ENCODE measurements at places on chromosomes 2 and 18.

- peak; percentile 34 for DNase-seq
Observed at GRCh38 chr2:36468463-36469105, 113.0 kb downstream of the CRIM1 start.

DNA sequence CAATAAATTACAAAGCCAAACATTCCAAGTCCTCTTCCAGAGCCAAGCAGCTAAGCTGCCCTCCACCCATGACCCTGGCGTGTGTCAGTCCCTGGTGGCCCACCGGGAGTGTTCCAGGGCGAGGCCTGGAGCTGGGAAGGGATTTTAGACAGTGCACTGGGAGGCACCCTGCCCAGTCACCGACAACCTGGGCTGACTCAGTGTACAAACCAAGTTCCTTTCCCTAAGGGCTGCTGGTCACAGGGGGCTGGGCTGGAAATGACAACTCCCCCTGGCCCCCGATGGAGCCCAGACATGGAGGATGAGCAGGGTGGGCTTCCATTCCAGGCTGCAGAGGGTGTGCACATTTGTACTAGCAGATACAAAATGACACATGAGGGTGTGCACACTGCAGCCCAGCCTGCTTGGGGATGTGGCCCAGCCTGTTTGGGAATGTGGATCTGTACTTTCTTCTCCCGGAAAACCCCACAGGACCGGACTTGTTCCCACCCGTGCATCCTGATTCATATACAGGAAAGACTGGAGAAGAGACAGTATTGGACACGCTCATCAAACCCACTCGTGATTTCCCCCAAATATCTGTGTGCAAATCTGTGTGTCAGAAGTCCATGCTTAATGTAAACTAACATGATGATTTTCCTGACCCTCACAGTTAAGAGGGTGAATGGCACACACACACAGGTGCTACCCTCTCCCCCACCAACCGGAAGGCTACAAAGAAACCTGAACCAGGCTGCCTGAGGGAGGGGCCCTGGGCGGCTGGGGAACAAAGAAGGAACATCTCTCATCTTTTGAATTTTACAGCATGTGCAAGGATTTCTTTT, 58.9 kb downstream of the NDUFA10 start:
- no peak for DNase-seq

DNA sequence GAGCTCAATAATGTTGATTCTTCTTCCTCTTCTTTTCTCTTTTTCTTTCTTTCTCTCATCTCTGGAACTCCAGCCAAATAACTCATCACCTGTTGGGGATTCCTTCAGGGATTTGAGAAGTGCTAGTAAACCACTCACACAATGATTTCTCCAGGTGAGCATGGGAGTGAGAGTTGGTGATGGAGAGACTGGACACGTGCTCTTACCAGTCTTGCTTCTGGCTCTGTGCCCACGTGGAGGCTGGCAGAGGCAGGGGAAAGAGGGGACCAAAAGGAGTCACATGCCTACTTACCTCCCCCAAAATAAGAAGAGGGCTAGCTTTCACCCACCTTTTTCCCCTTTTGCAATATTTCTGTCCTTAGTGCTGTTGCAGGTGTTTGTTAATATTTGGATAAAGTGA, 28.6 kb upstream of the CCDC85A start:
- no peak for DNase-seq

- no peak for DNase-seq
Observed at GRCh38 chr2:17331636-17332035, 186.6 kb downstream of the RAD51AP2 start.

DNA sequence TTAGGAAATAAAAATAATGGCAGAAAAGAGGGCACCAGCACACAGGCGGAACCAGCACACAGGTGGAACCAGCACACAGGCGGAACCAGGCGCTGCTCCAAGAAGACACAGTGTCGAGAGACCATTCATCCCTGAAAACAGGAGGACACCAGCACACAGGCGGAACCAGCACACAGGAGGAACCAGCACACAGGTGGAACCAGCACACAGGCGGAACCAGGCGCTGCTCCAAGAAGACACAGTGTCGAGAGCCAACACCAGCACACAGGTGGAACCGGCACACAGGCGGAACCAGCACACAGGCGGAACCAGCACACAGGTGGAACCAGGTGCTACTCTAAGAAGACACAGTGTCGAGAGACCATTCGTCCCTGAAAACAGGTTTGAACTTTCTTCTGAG, 115.5 kb upstream of the TMEM18 start:
- DNase-seq: no peak

GRCh38 chr18:48673853-48674721, 135.3 kb downstream of the CTIF start:
- DNase-seq: no peak

DNA sequence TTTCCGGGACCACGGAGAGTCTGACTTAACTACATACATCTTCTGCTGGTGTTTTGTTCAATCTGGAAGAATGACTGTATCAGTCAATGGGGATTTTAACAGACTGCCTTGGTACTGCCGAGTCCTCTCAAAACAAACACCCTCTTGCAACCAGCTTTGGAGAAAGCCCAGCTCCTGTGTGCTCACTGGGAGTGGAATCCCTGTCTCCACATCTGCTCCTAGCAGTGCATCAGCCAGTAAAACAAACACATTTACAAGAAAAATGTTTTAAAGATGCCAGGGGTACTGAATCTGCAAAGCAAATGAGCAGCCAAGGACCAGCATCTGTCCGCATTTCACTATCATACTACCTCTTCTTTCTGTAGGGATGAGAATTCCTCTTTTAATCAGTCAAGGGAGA, 23.1 kb downstream of the ICOS start:
- no peak for DNase-seq

DNA sequence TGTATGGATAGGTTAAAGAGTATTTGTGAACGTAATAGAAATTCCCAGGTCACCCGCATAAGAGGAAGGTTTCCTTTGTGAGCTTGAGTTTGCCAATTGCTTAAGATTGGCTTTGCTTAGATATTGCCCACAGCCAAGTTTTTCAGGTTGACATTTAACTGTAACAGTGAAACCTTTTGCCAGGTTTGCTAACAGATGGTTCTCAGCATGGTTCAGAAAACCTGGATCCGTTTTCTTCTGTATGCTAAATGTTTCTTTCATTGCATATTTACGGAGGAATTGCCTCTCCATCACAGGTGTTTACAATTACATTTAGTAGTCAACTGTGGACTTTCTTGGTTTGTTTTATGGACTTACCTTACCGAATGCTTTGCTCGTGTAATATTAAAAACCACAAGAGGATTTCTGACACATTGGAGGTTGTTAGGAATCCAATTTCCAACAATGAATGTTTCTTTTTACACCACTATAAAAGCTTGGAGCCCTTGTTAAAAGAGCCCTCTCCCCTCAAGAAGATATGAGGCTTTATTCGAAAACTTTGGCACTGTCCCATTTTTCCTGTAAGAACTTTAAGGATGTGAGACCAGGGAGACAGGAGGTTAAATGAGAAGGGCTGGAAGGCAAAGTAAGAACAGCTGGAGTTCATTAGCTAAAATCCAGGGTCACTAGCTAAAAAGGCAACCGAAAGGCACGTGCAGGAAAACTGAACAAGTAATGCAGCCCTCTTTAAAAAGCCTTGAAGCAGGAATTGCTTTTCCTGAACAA, 7.8 kb downstream of the CDK15 start:
- no peak for DNase-seq

- no peak for DNase-seq
Observed at GRCh38 chr18:59821983-59822382, 77.8 kb upstream of the PMAIP1 start.

- DNase-seq: no peak
Observed at GRCh38 chr2:136057802-136058140, 60.2 kb downstream of the CXCR4 start.

- no peak for DNase-seq
Observed at GRCh38 chr2:162002623-162003235, 71.3 kb downstream of the DPP4 start.

- peak; percentile 49 for DNase-seq
Observed at GRCh38 chr2:188193230-188193629, 98.4 kb upstream of the GULP1 start.

DNA sequence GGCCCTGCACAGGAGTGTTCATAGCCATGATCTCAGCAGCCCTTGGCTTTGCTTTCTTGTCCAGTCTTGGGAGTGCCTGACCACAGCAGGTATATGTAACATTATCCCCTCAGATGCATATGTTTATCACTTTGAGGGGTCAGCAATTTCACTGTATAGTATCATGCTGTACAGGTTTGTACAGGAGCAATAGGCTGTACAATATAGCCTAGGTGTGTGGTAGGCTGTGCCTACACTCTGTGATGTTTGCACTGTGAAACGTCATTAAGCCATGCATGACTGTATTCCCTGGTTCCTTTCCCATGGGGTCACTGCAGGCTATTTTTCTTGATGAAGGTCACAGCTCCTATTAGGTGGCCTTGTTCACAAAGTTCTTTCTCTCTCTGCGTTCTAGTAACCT, 4.7 kb upstream of the IL36G start:
- DNase-seq: peak; percentile 14

DNA sequence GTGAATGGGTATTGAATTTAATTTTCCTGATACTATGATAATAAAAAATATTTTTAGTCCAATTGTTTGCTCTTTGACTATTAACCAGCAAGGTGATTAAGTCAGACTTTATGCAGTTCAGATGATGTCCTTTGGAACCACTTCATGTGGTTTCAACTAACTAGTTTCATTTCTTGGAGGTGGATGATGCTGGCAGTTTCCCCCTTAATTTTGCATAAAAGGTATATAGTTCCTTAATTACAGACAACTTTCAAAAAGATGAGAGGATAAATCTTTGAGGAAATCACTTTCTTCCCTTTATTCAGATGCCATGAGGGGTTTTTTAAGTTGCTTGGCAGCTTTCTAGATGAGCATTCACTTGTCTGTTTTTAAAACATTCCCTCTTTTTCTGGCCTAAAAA, 223.1 kb downstream of the PHLPP1 start:
- DNase-seq: no peak

GRCh38 chr2:190882856-190883582, 2.4 kb downstream of the GLS start:
- peak; percentile 28 for DNase-seq

DNA sequence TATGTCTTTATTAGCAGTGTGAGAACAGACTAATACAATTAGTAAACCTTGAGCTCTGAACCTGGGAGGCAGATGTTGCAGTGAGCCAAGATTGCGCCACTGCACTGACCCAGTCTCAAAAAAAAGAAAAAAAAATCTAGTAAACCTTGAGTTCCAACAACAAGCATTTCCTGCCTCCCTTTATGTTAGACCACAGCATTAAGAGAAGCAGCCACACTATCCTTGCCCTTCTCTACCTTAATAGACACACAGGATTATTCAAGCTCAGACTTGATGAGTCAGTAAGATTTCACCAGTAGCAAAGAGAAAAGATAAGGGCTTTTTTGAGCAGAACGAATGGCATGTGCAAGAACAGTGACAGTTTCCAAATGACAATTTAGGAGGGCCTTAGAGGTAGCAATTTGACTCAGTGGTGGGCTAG, 18.0 kb upstream of the GLS start:
- peak; percentile 21 for DNase-seq

DNA sequence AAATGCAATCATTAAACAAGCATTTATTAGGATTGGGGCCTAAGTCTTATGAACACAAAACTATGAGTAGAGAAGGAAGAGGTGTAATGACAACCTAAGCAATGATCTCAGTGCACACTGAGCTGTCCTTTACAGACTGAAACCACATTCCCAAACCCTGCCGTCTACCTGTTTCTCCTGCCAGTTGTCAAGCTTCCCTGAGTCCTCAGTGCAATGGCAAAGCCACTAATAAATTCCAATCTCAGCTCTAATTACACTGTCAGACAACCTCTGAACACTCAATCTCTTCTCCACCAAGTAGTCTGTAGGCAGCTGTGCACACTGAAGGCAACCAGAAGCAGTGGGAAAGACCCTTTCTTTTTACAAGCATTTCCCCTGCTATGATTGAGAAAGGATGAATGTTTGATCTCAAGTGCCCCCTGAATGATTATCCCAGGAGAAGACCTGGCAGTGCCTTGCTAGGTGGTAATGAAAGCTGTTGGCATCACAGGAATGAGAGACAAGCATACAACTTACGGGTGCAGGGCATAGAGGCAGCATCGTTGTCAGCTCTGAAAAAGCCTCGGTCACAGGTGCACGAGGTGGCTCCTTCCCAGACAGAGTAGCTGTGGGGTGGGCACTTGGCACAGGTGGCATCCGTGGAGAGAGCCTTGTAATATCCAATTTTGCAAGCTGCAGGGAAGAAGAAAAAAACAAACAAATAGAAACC, 71.4 kb downstream of the EPHA4 start:
- no peak for DNase-seq

DNA sequence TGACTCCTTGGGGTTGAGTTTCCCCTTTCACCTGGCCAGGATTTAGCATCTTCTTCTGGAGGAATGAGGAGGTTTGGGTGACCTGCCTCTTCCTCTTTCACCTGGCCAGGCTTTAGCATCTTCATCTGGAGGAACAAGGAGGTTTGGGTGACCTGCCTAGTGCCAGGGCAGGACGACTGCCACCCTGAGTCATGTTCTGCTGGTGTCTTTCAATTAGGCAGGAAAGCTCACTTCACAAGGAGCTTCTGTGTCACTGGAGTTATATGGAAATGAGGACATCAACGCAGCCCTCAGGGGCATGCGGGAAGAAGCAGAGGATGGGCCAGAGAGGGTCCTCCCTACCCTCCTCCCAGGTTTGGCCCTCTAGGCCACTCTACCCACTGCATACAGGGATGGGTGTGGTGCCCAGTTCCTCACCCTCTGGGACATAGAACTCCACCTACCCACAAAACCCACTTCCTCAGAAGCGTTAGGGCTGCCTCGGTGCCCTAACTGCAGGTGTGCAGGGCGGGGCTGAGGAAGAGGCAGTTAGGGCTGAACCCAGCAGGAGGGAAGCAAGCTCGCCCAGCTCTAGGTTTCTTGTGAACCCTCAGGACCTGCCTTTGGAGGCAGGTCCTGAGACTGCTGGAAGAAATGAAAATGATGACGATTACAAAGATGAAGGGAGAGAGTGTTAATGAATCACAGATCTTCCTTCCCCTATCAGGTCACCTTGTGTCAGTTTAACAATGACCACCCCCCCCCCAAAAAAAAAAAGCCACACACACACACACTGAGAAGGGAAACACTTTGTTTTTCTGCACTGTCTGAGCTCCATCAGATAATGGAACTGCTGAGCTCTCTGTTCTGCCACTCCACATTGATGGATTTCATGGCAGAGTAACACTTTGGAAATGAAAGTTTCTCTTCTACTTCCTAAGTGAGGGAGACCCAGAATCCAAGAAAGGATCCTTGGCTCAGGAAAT, 71.0 kb downstream of the ARL4C start:
- no peak for DNase-seq

DNA sequence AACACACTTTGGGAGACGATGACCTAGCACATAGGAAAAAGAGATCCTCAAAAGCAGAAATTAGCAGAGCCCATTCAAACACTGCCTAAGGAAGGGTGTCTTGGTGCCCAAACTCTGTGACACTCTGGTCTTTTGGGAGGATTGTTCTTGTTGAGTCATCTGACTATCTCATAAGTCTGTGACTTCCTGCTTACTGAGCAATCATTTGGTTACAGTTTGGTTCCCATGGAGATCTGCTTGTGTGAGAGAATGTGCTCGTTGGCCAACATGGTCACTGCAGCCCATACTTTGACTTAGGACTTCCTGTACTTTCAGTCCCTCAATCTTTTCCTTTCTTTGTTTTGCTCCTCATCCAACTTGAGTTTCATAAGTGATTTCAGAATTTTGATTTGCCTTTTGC, 602.9 kb downstream of the NYAP2 start:
- peak; percentile 47 for DNase-seq
